NB4 (cell line): ENCODE measurements at places on chromosomes 2 and 18.
A peak's percentile ranks its signal among the peaks of the same experiment; 100 is the strongest.

GRCh38 chr2:71675296-71675695, 221.9 kb downstream of the DYSF start:
- no peak for DNase-seq

DNA sequence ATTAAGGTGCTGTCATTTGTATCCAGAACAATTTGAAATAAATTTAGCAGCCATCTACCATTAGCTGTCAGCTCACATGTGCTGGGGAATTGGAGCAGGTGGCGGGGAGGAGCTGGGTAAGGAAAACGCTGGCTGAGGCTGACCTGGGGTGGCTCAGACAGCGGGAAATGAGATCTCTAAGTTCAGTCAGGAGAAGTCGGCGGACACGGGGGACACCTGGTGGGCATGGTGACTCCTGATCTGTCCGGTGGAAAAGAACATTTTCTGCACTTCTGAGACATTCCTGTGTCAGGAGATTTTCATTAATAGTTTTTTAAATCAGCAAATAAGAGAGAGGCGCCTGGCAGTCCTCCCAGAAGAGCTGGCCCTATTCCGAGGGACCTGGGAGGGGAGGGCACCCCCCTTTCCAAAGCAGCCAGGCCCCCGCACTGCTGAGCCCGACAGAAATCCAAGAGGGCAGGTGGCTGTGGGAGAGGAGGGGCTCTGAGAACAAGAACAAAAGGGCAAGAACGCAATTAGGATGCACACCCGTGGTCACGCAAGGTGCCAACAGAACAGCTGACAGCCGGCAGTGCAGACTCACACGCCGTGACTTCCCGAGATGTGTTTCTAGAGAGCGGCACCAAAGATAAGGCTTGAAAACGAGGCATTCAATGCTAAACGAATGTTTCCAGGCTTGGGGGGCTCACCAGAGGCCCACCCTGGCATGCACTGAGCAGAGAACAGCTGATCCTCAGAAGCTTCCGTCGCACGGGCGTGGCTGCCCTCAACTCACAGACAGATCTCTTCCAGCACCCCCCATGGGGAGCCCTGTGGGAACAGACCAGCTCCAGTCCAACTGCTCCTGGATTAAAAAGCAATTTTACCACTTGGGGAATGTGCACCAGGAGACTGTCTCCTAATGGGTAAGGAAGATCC, 26.4 kb downstream of the SLC66A2 start:
- DNase-seq, result no peak

DNA sequence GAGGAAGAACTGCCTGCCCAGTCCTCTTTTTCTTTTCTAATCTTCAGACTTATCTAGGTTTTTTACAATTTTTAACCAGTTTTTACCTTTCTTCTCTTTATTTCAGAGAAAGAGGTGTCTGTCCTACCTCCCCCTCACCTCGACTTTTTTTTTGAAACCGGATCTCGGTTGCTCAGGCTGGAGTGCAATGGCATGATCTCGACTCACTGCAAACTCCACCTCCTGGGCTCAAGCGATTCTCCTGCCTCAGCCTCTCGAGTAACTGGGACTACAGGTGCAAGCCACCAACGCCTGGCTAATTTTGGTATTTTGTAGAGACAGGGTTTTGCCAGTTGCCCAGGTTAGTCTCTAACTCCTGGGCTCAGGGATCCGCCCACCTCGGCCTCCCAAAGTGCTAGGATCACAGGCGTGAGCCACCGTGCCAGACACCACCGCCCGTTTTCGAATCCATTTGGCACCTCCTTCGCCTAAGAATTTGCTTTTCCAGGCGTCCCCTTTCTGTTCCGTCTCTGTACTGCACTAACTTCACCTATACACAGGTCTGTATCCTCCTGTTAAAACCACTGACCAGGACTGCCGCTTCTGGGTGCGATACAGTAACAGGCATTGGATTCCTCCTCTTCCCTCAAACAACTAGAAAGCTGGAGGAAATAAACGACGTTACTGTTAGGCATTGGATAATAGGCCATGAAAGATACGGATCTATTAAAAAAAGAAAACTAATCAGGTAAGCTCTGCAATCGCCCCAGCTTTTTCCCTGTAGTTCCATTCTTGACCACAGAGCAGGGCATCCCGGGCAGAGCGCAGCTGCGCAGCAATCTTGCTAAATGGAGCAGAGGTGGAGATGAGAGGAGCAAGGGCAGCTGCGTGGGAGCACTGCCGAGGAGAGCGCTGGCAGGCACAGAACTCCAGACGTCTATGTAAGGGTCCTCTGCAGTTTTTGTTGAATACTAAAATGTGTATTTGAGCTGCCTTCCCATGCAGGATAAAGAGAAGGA, 69.9 kb downstream of the ZC3H6 start:
- no peak for DNase-seq

DNA sequence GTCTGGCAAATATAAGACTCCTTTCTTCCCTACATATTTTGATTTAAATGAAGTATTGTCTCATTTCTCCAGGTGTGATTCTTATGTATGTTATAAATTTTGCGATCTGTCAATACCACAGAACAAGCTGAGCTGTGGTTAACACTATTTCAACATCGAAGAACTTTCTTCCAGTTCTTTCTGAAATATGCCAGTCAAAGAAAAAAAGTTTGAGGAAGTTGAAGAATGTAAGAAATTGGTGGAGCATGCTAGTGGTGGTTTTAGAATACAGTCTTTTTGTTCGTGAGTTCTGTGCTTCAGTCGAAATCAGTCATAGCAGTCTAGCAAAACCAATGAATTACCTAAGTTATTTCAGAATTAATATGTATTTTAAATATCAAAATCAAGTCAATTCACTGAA, 8.6 kb upstream of the COBLL1 start:
- DNase-seq, result peak; percentile 45

- peak; percentile 40 for DNase-seq
These were observed 28.4 kb downstream of the AFF3 start for GRCh38 chr2:100113990-100114433.

GRCh38 chr18:23226930-23227725, 91.8 kb downstream of the CABLES1 start:
- no peak for DNase-seq

GRCh38 chr2:163324677-163325076, 411.1 kb downstream of the FIGN start:
- DNase-seq, result no peak

GRCh38 chr2:68992933-68993332, 18.5 kb downstream of the GKN1 start:
- no peak for DNase-seq

DNA sequence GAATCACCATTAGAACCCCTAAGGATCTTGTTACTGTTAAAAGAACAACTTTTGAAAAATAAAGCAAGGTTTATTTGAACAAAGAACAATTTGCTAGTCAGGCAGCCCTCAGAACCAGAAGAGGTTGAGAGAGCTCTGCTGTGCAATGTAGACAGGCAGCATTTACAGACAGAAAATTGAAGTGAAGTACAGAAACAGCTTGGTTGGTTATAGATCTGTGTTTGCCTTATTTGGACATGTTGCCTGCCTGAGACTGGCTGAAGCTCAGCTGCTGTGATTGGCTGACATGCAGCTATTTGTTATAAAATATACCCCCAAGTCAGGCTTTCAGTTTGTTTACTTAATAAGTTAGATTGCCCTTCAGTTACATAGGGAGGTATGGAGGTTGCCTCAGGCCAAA, 12.5 kb downstream of the MSTN start:
- DNase-seq, result no peak

GRCh38 chr2:195392446-195393336, 264.3 kb upstream of the SLC39A10 start:
- no peak for DNase-seq

DNA sequence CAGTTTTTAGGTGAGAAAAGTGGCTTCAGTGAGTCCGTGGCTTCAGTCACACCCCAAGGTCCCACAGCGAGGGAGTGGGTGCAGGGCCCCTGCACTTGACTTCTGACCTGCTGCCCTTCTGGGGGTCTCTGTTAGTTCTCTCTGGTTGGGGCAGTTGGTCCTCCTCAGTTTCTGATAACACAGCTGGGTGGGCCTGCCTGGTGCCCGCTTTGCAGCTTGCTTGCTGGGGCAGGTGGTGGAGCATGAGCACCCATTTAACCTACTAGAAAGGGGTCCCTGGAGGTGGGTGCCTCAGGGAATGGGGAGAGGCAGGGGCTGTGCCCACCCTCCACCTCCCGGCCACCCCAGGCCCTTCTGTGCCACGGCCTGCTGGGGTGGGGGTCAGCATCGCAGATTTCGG, 83.2 kb downstream of the ASB1 start:
- no peak for DNase-seq

GRCh38 chr2:1610096-1610485, 134.2 kb downstream of the PXDN start:
- DNase-seq, result no peak

- DNase-seq, result no peak
These were observed 39.7 kb downstream of the RAPGEF4 start for GRCh38 chr2:172775319-172775718.

- no peak for DNase-seq
These were observed 83.4 kb downstream of the TTC27 start for GRCh38 chr2:32711219-32711618.

- DNase-seq, result no peak
These were observed 14.0 kb downstream of the CDC42EP3 start for GRCh38 chr2:37657471-37657870.

DNA sequence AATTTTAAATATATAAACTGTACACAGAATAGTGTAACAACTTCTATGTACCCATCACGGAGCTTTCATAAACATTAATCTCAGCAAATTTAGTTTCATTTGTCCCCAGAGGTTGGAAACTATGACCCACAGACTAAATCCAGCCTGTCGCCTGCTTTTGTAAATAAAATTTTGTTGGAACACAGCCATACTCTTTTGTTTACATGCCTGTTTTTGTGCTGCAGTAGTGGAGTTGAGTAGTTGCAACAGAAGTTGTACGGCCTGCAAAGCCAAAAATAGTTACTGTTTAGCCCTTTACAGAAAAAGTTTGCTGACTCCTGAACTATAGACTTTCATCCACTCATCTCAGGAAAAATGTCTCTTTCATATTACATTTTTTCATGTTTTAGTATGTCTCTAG, 39.8 kb downstream of the RBM45 start:
- no peak for DNase-seq

- DNase-seq, result no peak
These were observed 136.0 kb upstream of the FAM98A start for GRCh38 chr2:33735096-33735495.

DNA sequence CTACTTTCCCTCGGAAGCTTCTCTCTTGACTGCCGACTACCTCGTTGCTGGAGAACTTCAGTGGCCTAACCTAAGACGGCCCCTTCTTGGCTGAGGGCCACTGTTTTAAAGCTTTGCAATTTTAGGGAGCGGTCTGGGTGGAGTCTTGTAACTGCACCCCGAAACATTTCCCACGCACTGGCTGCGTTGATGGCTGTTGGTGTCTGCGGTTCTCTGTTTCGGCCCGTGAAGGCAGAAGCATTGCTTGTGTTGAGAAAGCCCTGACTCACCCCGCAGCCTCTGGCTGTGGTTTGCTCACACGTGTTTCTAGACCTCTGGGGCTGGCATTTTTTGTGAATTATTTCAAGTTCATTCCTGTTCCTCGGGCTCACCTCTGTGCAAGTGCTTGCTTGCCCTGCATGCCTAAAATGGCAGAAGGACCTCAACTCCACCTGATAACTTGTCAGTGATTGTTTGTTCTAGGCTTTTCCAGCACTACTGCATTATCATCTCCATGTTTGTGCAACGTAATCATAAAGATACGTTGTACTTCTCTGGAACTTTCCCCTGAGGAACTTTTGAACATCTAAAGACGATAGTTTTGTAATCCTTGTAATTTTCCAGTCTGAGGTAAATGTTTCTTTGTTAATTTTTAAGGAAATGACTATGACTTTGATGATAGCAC, 94.2 kb upstream of the DLX2 start:
- peak; percentile 94 for DNase-seq

GRCh38 chr2:182291296-182291695, 135.5 kb downstream of the PDE1A start:
- no peak for DNase-seq

DNA sequence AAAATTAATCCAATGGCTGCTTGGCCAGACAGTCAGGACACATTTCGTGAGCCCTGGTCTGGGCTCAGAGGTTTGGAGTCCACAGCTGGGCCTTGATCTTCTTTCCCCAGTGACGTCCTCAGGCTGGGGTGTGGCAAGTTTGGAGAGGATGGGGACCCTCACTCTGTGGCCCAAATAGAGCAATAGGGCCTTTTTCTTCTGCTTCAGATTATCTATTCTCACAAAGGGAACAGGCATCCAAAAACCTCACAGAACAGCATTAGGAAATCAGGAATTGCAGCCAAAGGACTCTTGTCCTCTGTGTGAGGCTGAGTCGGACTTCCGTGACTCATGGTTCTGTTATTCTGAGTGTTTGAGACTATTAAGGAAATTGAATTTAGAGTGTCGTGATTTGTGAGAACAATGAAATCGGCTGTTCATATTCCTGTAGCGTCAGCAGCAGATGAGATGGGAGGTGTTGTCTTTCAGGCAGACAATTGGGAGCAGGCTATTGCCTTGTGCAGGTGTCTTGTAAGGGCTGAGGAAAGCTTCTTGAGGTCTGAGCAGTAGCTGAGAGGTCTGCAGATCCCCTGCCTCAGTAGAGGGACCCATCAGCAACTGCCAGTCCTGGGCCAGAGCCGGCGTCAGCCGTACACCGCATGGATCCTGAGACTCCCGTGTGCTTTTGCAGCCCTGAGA, 113.8 kb downstream of the SH3RF3 start:
- no peak for DNase-seq

- DNase-seq, result no peak
These were observed 288.9 kb upstream of the EPAS1 start for GRCh38 chr2:46008091-46008870.

GRCh38 chr18:50107468-50107977, 87.4 kb downstream of the MYO5B start:
- no peak for DNase-seq

- no peak for DNase-seq
These were observed 77.1 kb downstream of the BCL11A start for GRCh38 chr2:60476206-60476954.

DNA sequence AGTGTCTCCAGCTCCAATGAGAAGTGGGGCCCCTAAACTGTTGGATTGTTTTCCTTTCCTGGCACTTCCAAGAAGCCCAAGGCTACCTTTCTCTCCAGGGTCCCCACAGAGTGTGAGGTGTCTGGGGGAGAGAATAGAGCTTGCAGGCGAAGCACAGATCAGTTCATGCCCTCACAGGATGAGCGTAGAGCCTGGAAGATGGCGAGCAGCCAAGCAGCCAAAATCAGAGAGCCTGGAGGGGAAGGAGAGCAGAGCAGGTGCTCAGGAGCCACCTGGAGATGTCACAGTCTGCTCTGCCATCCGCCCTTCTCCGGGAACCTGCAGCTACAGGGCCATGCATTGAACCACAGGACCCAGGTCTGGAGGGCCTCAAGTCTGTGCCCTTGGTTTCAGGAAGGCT, 54.7 kb upstream of the TCF7L1 start:
- no peak for DNase-seq

GRCh38 chr2:135743860-135744259, 2.2 kb downstream of the UBXN4 start:
- DNase-seq, result no peak

- no peak for DNase-seq
These were observed 21.2 kb downstream of the SNED1 start for GRCh38 chr2:241019441-241020139.

DNA sequence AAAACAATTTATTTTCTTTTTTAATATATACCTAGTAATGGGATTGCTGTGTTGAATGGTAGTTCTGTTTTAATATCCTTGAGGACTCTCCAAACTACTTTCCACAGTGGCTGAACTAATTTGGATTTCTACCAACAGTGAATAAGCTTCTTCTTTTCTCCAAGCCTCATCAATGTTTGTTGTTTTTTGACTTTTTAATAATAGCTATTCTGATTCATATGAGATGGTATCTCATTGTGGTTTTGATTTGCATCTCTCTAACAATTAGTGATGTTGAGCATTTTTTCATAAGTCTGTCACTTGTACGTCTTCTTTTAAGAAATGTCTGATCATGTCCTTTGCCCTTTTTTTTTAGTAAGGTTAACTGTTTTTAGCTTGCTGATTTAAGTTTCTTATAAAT, 863.3 kb downstream of the CNTNAP5 start:
- no peak for DNase-seq
